Trophoblast cell (in vitro differentiated cells and primary cell): ENCODE measurements at places on chromosomes 12 and 14.
A peak's percentile ranks its signal among the peaks of the same experiment; 100 is the strongest.

DNA sequence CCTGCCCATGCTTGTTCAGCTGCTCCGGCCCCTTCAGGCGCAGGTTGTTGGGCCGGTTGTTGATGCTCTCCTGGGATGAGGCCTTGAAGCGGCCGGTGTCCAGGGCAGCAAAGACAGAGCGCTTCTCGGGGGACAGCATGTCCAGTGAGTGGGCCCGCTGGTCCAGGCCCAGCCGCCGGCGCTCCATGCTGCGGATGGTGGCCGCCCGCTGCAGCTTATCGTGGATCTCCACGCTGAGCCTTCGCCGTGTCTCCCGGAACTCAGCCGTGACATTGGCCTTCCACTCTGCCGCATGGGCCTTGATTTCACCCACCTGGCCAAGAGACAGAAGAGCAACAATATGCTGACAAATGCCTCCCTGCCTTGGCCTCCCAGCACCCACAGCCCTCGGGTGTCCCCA lies 137.2 kb downstream of the KCNK10 start:
- H3K36me3 ChIP-seq, result no peaks in the 10 kb centered on the region
- H3K27ac ChIP-seq, result no peak overlapping the region
- DNase-seq, result no peak
- H3K4me3 ChIP-seq, result no peak overlapping the region
- peaks cover 2% of the 10 kb centered on the region for H3K4me1 ChIP-seq

DNA sequence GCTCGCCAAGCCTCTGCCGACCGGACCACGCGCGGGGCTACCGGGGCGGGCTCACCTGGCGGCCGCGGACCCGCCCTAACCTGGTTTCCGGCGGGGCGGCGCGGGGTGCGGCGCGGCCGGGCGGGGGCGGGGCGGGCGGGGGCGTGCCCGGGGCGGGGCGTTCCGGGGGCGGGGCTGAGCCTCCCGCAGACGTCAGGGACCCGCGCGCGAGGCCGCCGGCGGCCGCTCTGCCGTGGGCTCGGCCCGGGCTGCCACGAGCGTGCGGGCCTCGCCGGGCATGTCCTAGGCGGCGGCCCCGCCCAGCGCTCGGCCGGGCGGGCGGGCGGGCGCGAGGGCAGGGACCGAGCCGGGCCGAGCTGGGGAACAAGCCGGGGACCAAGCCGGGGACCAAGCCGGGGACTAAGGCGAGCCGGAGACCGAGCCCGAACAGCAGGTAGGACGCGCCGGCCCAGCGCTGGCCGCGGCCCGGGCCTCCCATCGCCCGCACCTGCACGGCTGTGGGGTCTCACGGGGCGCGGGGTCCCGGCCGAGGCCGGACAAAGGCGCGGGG lies at the start of gene CEP170B:
TSS of gene CEP170B (plus strand) at position 188 of the 550 bp plus-strand sequence. CDS start 3,183 bp downstream, outside the sequence.
- peak; percentile 32 for DNase-seq
- H3K4me3 ChIP-seq, result peak within 1 kb of the TSS; percentile 82
- peak within 1 kb of the TSS; percentile 86 for H3K27ac ChIP-seq
- H3K36me3 ChIP-seq, result peaks cover 8% of the 10 kb centered on the region
- no peaks in the 10 kb centered on the region for H3K27me3 ChIP-seq

- DNase-seq, result peak; percentile 18
- H3K4me1 ChIP-seq, result peaks cover 3% of the 10 kb centered on the region
- H3K27me3 ChIP-seq, result no peaks in the 10 kb centered on the region
- no peak overlapping the region for H3K27ac ChIP-seq
- H3K36me3 ChIP-seq, result no peaks in the 10 kb centered on the region
- no peak overlapping the region for H3K4me3 ChIP-seq
Measured at GRCh38 chr12:1204581-1205121, 213.6 kb downstream of the ERC1 start.

GRCh38 chr12:97877404-97877803 lies 414.8 kb downstream of the RMST start:
- DNase-seq, result no peak
- H3K27ac ChIP-seq, result no peak overlapping the region
- no peaks in the 10 kb centered on the region for H3K27me3 ChIP-seq
- no peaks in the 10 kb centered on the region for H3K36me3 ChIP-seq
- H3K4me1 ChIP-seq, result no peaks in the 10 kb centered on the region

DNA sequence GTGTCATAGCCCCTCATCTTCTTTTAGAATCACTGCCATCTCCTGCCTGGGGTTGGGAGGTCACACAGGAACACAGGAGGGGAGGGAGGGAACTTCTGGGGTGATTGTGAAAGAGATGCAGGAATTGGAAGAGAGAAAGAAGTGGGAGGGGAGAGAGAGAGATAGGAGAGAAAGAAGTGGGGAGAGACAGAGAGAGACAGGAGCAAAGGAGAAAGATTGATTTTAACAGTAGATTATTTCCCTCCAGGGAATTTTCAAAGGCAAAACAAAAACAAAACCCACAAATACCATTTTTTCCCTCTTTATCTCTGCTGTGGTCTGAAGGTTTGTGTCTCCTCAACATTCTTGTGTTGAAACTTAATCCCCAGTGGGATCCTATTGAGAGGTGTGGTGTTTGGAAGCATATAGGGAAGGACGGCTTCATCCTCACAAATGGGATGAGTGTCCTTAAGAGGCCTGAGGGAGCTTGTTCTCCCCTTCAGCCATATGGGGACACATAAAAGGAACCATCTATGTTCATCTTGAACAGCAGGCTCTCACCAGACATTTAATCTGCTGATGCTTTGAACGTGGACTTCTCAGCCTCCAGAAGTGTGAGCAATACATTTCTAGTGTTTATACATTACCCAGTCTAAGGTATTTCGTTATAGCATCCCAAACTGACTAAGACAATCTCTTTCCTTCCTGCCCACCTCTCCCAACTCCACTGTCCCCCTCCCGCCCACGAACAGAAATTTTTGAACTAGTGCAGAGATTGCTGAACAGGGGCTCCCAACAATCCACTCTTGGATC lies 134.9 kb upstream of the MAX start:
- no peak overlapping the region for H3K4me3 ChIP-seq
- DNase-seq, result no peak
- H3K36me3 ChIP-seq, result no peaks in the 10 kb centered on the region
- H3K27ac ChIP-seq, result peak overlapping the region; percentile 97
- no peaks in the 10 kb centered on the region for H3K27me3 ChIP-seq

GRCh38 chr12:26740991-26741390 lies 92.0 kb downstream of the ITPR2 start:
- no peaks in the 10 kb centered on the region for H3K27me3 ChIP-seq
- no peak overlapping the region for H3K27ac ChIP-seq
- no peaks in the 10 kb centered on the region for H3K36me3 ChIP-seq
- DNase-seq, result no peak

DNA sequence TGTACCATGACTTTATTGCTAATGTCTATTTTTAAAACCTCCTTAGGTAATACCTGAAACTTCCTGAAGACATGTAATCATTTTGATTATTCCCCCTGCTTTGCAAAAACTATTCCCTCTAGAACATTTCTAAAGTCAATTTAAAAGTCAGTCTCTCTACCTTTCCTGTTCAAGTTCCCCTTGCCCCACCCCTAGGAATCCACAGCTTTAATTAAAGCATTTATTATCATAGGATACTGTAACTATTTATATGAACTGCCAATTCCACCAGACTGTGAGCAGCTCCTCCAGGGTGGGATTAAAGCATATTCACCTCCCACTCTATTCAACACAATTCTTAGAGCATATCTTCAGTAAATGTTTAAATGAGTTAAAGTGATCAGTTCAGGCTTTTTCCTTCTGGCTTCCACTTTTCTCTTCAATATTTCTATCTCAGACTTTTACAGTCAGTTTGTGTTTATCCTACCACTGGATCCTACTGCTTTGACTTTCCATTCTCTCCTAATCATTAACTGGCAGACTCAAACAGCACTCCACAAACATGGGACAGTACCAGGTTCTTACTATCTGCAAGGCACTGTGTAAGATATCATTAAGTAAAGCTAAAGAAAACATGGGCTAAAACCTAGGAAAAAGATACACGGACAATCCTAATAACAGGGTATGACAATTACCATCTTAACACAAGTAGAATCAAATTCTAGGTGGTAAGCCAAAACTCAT lies 39.1 kb downstream of the PTPN21 start:
- H3K36me3 ChIP-seq, result peaks cover 15% of the 10 kb centered on the region
- H3K27ac ChIP-seq, result no peak overlapping the region
- no peaks in the 10 kb centered on the region for H3K27me3 ChIP-seq
- DNase-seq, result no peak
- H3K4me3 ChIP-seq, result no peak overlapping the region
- no peaks in the 10 kb centered on the region for H3K4me1 ChIP-seq

- H3K36me3 ChIP-seq, result no peaks in the 10 kb centered on the region
- DNase-seq, result no peak
- H3K27ac ChIP-seq, result peak overlapping the region; percentile 20
- H3K4me3 ChIP-seq, result no peak overlapping the region
- H3K27me3 ChIP-seq, result no peaks in the 10 kb centered on the region
Measured at GRCh38 chr12:46493150-46493833, 120.7 kb upstream of the SLC38A2 start.

DNA sequence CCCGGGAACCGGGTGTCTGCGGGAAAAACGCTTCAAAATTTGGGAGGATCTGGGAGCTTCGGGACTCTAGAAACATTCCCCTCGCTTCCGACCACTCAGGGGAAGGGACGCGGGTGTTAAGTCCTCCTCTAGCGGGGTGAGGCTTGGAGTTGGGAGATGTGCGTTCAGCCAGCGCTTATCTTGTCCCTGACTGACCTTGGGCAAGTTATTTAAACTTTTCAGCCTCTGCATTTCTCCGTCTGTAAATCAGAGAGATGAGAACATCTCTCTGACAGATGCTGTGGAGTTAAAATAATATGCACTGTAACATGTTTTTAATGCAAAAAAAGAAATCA lies 76.9 kb upstream of the ANO4 start:
- H3K27ac ChIP-seq, result no peak overlapping the region
- no peaks in the 10 kb centered on the region for H3K36me3 ChIP-seq
- H3K4me3 ChIP-seq, result peak overlapping the region; percentile 71
- H3K27me3 ChIP-seq, result peaks cover 8% of the 10 kb centered on the region
